Aorta (tissue), 5 donors: ENCODE measurements at places on chromosomes 3 and 15. TPM values are rescaled to one million over a fixed set of nuclear protein-coding genes. Genes with fewer than 3 reads are reported as not detected.

ADGRG7 gene
- total RNA-seq = 0.51 TPM

CDC25A gene
- total RNA-seq = 0.57 TPM

ANKUB1 gene
- total RNA-seq = not detected

GCNT3 gene
- not detected for total RNA-seq

MYRIP gene
- total RNA-seq = 10.3 TPM

COL6A6 gene
- total RNA-seq = 0.16 TPM

KNG1 gene
- total RNA-seq = not detected

THRB gene
- total RNA-seq = 59.7 TPM

LDHAL6B gene
- not detected for total RNA-seq

DNA sequence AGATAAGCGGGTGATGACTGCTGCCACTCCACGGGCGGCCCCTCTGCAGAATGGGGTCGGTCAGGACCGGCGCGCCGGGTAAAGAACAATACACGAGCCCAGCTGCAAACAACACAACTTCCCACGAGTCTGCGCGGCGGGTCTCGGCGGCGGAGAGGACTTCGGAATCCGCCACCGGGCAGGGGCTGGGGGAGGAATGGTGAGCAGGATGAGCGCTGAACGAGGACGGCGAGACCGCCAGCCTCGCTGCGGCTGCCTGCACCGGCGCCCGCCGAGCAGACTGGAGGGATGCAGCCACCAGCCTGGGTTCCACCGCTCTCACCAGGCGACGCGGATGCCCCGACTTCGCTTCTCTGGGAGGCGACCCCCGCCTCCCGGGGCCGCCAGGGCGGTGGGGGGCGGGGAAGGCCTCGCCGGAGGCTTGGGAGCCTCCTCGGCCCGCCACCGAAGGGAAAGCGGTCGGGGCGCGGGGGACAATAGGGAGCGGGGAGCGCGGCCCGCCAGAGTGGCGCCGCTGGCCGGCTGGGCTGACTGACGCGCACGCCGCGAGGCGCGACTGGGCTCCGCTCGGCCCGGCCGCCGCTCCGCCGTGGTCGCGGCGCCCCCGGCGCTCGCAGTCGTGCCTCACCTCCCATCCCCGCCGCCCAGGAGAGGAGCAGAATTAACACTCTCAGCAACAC, 515 bp downstream of the ADAM10 start:
- H3K36me3 ChIP-seq = no peaks in the 10 kb centered on the region
- peak overlapping the region; percentile 95 for H3K4me3 ChIP-seq
- no peaks in the 10 kb centered on the region for H3K27me3 ChIP-seq
- DNase-seq = peak; percentile 64
- H3K4me1 ChIP-seq = no peaks in the 10 kb centered on the region
- H3K27ac ChIP-seq = peak overlapping the region; percentile 6

DNA sequence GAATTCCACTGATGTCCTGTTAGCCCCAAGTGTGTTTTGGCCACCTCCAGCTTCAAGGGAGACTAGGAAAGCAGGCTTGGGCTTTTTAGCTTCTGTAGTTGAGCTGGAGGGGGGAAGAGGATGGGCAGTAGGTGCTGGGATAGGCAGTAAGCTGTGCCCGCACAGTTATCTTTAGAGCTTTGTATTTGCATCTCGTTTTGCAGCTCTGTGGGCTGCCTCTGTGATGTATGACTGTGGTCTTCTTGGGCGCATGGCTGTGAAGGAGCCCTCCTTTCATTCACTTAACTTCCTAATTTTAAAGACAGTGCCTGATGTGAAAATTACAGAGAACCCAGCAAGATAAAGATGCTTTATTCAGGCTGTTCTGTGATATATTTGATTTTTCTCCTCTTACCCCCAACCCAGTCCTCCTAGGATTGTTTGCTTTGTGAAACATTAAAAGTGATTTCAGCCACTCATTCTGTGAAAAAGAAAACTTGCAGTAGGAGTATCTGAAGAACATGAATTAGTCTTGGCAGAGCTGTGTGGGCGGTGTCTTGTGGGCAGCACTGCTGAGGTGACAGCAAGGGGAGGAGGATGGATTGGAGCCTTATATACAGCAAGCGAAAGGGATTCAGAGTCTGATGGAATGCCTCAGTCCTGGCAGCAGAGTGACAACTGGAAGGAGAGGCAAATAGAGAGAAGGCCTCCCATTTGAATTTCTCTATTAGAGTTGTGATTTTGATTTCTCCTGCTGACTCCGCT, 74.3 kb downstream of the LARS2 start:
- H3K27me3 ChIP-seq = no peaks in the 10 kb centered on the region
- H3K36me3 ChIP-seq = peaks cover 5% of the 10 kb centered on the region
- H3K27ac ChIP-seq = no peak overlapping the region

- no peak overlapping the region for H3K4me3 ChIP-seq
- H3K36me3 ChIP-seq = no peaks in the 10 kb centered on the region
- H3K4me1 ChIP-seq = no peaks in the 10 kb centered on the region
- no peaks in the 10 kb centered on the region for H3K27me3 ChIP-seq
Measured at GRCh38 chr3:107344722-107345121, 32.5 kb upstream of the CCDC54 start.

GRCh38 chr3:127534564-127534963, 56.0 kb downstream of the TPRA1 start:
- no peak overlapping the region for H3K4me3 ChIP-seq
- no peaks in the 10 kb centered on the region for H3K27me3 ChIP-seq
- H3K36me3 ChIP-seq = no peaks in the 10 kb centered on the region
- no peaks in the 10 kb centered on the region for H3K4me1 ChIP-seq

- H3K4me1 ChIP-seq = peaks cover 4% of the 10 kb centered on the region
- no peaks in the 10 kb centered on the region for H3K36me3 ChIP-seq
- no peak for DNase-seq
- no peak overlapping the region for H3K4me3 ChIP-seq
- H3K27ac ChIP-seq = peak overlapping the region; percentile 40
Measured at GRCh38 chr3:172607305-172608121, 84.3 kb upstream of the TNFSF10 start.

- DNase-seq = no peak
- H3K27ac ChIP-seq = no peak overlapping the region
- H3K4me1 ChIP-seq = no peaks in the 10 kb centered on the region
- no peak overlapping the region for H3K4me3 ChIP-seq
- no peaks in the 10 kb centered on the region for H3K27me3 ChIP-seq
Measured at GRCh38 chr3:10526366-10526765, 21.0 kb upstream of the ATP2B2 start.

- no peaks in the 10 kb centered on the region for H3K36me3 ChIP-seq
- H3K4me3 ChIP-seq = no peak overlapping the region
- H3K27me3 ChIP-seq = no peaks in the 10 kb centered on the region
- no peaks in the 10 kb centered on the region for H3K4me1 ChIP-seq
- peak; percentile 91 for DNase-seq
Measured at GRCh38 chr3:48151058-48151806, 37.0 kb downstream of the CDC25A start.

GRCh38 chr3:57275393-57275792, 17.1 kb downstream of the ASB14 start:
- H3K27me3 ChIP-seq = no peaks in the 10 kb centered on the region
- H3K27ac ChIP-seq = no peak overlapping the region
- H3K4me1 ChIP-seq = no peaks in the 10 kb centered on the region
- no peaks in the 10 kb centered on the region for H3K36me3 ChIP-seq

- H3K4me3 ChIP-seq = peak overlapping the region; percentile 56
- no peaks in the 10 kb centered on the region for H3K4me1 ChIP-seq
- H3K36me3 ChIP-seq = no peaks in the 10 kb centered on the region
- no peak overlapping the region for H3K27ac ChIP-seq
Measured at GRCh38 chr15:78507831-78508160, 419 bp downstream of the HYKK start.

- no peak overlapping the region for H3K4me3 ChIP-seq
- no peak for DNase-seq
- H3K36me3 ChIP-seq = no peaks in the 10 kb centered on the region
- H3K4me1 ChIP-seq = no peaks in the 10 kb centered on the region
- no peak overlapping the region for H3K27ac ChIP-seq
- H3K27me3 ChIP-seq = no peaks in the 10 kb centered on the region
Measured at GRCh38 chr3:66312039-66312438, 91.2 kb downstream of the SLC25A26 start.

- H3K27me3 ChIP-seq = no peaks in the 10 kb centered on the region
- H3K36me3 ChIP-seq = no peaks in the 10 kb centered on the region
- H3K4me1 ChIP-seq = no peaks in the 10 kb centered on the region
- H3K27ac ChIP-seq = no peak overlapping the region
- no peak overlapping the region for H3K4me3 ChIP-seq
Measured at GRCh38 chr3:194117104-194117845, 18.7 kb upstream of the HES1 start.

GRCh38 chr3:5498981-5499380, 311.5 kb downstream of the EDEM1 start:
- peaks cover 2% of the 10 kb centered on the region for H3K27me3 ChIP-seq
- no peak for DNase-seq
- H3K4me1 ChIP-seq = peaks cover 4% of the 10 kb centered on the region
- H3K36me3 ChIP-seq = no peaks in the 10 kb centered on the region
- no peak overlapping the region for H3K4me3 ChIP-seq

DNA sequence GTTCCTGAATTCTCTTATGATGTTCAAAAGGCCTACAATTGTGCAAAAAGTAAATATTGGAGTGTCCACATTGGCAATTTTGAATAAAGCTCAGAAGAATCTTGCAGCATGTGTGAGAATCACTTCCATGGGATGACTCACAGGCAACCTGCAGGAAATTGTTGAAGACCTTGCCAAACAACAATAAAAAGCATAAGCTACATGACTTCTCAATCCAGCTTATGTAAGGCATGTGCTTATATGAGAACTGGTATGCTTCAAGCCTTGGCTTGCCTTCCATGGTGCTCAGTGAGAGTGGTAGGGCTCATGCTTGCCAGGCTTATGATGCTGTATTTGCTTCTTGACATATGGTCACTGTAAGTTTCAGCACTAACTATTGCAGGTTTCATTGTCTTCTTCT, 18.4 kb upstream of the BCHE start:
- no peaks in the 10 kb centered on the region for H3K36me3 ChIP-seq
- no peak overlapping the region for H3K4me3 ChIP-seq
- no peak for DNase-seq
- no peak overlapping the region for H3K27ac ChIP-seq
- H3K27me3 ChIP-seq = no peaks in the 10 kb centered on the region

DNA sequence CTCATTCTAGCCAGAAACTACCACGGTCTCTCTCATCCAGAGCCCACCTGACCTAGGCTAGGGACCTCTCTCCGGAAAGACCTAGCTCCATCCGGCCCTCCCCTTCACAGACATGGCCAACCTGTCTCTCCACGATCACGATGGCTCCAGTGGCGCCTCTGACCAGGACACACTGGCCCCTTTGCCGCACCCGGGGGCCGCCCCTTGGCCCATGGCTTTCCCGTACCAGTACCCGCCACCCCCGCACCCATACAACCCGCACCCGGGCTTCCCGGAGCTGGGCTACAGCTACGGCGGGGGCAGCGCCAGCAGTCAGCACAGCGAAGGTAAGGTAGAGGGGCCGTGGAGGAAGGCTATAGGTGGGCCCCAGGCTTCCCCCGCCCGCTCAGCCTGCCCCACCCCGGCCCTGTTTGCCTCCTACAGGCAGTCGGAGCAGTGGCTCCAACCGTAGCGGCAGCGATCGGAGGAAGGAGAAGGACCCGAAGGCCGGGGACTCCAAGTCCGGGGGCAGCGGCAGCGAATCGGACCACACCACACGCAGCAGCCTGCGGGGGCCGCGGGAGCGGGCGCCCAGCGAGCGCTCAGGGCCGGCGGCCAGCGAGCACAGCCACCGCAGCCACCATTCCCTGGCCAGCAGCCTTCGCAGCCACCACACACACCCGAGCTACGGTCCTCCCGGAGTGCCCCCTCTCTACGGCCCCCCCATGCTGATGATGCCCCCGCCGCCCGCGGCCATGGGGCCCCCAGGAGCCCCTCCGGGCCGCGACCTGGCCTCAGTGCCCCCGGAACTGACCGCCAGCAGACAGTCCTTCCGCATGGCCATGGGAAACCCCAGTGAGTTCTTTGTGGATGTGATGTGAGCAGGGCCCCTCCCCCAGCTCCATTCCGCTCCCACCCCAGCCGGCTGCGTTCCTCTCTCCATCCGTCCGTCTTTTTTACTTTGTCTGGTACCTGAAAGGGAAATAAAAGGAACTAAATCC, 4.5 kb upstream of the AP2M1 start:
- H3K36me3 ChIP-seq = no peaks in the 10 kb centered on the region
- DNase-seq = peak; percentile 69
- H3K27me3 ChIP-seq = no peaks in the 10 kb centered on the region
- no peak overlapping the region for H3K27ac ChIP-seq
- H3K4me3 ChIP-seq = no peak overlapping the region

DNA sequence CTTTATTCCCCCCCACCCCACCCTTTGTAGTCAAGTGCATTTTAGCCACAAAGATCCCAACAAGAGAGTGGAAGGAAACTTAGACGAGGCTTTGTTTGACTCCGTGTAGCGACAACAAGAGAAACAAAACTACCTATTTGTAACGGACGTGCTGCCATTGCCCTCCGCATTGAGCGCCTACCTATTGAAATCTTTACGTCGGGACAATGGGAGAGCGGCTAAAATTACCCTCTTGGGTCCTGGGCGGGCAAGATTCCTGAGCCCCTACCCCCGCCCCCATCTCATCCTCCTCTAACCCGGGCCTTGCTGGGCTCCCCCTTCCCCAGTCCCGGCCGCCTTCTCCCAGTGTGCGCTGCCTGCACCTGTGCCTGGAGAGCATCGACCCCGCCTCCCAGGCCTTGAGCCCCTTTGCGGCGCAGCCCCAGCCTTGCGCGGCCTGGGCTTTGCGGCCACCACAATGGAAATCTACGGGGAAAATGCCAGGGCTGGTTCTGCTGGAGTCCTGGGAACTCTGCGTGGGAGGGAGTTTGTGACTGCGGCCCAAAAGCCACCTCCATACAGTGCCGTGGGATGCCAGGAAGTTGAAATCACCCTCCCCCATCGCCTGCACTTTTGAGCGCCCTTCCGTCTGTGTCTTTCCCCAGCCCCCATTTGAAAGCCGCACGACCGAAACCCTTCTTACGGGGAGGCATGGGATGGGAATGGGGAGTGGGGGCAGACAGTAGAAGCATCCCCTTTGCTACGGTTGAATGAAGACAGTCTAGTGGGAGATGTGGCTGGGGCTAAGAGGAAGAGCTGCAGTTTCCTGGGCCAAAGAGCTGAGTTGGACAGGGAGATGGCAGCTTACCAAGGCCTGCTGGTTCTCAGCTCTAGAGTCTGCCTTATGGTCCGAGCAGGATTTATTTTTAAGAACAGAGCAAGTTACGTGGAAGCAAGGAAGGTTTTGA, 1.1 kb upstream of the SOX2 start:
- no peak overlapping the region for H3K4me3 ChIP-seq
- no peaks in the 10 kb centered on the region for H3K27me3 ChIP-seq
- no peaks in the 10 kb centered on the region for H3K4me1 ChIP-seq
- DNase-seq = no peak
- H3K36me3 ChIP-seq = no peaks in the 10 kb centered on the region
- no peak overlapping the region for H3K27ac ChIP-seq
